ENCODE measurements at places on chromosomes 2 and 18.

- no peak for DNase-seq
These were observed 6.5 kb downstream of the SULT6B1 start for GRCh38 chr2:37181726-37182684.

- no peak for DNase-seq
These were observed 4.3 kb downstream of the PMAIP1 start for GRCh38 chr18:59904011-59904601.

- no peak for DNase-seq
These were observed 19.6 kb upstream of the CREB1 start for GRCh38 chr2:207510148-207510547.

- no peak for DNase-seq
These were observed 74.0 kb downstream of the AGAP1 start for GRCh38 chr2:235567842-235568241.
